ENCODE measurements at places on chromosomes 4 and X. TPM values are rescaled to one million over a fixed set of nuclear protein-coding genes. Genes with fewer than 3 reads are reported as not detected.

NXF2 gene
- total RNA-seq = not detected

PRDM8 gene
- total RNA-seq = 2.1 TPM

PARM1 gene
- total RNA-seq = 0.09 TPM

S100G gene
- not detected for total RNA-seq

NOX1 gene
- total RNA-seq = 0.17 TPM

CD99 gene
- total RNA-seq = 158 TPM

TRIM60 gene
- not detected for total RNA-seq

TRIM2 gene
- total RNA-seq = 132 TPM

All from bronchial smooth muscle cell (primary cell).